Activated CD4-positive, CD25-positive, alpha-beta regulatory T cell treated with anti-CD3 and anti-CD28 coated beads, Interleukin-2, amount 50 U/mL, for 24 hours (primary cell): ENCODE measurements at places on chromosomes 5 and 9.

GRCh38 chr5:72818866-72819534, 2.5 kb downstream of the TNPO1 start:
- no peak for ATAC-seq

DNA sequence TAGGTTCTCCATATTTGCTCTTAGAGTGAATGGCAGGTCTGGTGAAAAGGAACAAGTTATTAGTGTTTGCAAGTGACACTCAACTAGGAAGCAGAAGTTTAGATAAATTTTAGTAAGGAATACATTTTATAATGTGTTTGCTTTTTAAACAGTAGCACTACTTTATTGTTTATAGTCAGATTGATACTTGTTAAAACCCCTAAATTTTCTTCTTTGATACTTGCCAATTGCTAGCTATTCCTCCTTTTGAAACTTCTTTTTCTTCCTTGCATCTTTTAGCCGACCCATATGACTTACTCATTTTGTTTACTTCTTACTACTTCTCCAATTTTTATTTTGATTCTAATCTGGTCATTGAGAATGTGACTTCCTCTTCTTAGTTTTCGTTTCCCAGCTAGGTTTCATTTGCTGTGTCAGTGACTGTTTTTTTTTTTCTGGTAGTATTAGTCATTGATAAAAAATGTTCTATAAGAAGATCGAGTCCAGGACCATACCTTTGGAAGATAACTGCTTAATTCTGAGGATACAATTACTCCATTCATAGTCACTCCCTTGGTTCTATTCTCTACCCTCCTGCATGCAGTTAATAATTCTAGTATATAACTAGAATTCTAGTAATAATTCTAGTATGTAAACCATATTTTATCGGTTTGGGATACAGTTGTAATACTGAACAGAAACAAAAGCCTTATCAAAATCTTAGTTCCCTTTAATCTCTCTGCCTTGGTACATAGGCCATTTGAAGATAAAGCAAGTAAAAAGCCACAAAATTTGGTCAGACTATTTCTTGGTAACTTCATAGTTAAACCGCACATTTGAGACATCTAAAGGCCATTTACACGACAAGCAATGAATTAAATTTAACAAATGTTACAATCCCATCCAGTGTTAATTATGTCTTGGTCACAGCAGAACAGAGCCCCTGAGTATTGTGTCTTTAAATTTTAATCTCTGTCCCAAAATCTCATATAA, 2.8 kb upstream of the RICTOR start:
- ATAC-seq = no peak

- ATAC-seq = no peak
These were observed 28.3 kb upstream of the NDFIP1 start for GRCh38 chr5:142080248-142080647.

- ATAC-seq = no peak
These were observed 152.1 kb downstream of the FSTL4 start for GRCh38 chr5:133460172-133460758.

DNA sequence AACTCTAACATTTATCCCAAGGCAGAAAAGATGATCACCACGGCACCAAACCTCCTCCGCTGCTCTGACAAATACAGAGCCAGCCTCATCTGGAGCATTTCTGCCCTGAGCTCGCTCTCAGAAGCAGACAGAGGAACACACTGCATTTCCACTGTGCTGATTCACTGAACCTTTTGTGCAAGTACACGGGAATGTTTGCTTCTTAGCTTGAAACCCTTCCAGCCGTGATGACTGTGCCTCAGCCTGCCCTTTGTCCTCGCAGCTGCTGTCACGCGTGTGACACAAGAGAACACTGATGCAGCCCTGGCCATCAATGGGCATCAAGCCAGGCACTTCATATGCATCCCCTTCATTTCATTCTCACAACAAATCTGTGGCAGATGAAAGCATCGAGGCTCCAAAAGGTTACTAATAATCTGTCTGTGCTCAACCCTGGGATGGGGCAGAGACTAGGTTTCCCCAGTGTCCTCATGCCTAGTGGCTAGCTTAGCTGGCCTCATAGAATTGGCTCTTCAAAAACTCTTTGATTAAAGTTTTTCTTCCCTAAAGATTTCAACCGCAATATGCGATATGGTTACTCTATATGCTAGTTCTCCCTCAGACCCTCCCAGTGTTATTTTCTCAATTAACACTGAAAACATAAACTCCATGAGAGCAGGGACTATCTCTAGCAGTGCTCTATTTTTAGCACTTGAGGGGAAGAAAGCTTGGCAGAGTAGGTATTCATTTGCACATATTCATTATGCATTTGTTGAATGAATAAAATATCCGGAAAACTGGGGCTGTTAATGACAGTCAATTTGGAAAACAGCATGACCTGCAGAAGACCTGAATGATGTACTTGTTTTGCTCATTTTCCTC, 7.3 kb downstream of the CDC14B start:
- ATAC-seq = no peak

GRCh38 chr5:127705120-127705892, 2.1 kb downstream of the CCDC192 start:
- no peak for ATAC-seq

GRCh38 chr5:71892641-71893365, 173.7 kb downstream of the CARTPT start:
- ATAC-seq = no peak

- ATAC-seq = no peak
These were observed 178.5 kb upstream of the EGFLAM start for GRCh38 chr5:38079620-38080402.

DNA sequence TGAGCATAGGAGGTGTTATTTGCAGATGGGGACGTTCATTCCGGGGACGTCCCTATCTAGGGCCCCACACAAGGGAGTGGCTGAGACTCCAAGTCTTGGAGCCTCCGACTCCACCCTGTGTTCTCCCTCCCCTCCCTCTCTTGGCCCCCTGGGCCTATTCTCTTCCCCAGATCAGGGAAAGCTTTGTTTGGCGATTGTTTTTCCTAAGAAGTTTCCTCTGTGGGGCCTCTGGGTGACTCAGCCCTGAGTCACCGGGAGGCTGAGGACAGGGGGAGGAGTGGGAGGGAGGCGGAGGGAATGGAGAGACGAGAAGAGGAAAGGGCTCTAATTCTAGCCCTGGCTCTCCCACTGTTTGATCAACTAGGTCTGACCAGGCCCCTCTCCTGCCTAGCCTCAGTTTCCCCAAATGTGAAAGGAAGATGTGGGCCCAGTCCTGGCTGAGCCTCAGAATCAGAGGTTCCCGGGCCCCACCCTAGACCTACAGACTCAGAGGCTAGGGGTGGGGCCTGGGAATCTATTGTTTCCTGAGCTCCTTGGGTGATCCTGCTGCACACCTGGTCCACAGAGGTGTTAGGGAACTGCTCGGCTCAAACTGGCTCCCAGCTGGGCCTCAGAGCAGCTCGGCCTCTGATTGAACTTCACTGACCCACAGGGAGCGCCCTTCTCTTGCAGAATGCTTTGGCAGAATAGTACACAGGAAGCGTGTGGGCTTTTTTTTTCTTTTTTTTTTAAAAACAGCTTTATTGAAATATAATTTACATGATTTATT, 19.2 kb downstream of the GSN start:
- ATAC-seq = no peak
